NCI-H1694 (cell line): ENCODE measurements at places on chromosomes 1 and 21.

DNA sequence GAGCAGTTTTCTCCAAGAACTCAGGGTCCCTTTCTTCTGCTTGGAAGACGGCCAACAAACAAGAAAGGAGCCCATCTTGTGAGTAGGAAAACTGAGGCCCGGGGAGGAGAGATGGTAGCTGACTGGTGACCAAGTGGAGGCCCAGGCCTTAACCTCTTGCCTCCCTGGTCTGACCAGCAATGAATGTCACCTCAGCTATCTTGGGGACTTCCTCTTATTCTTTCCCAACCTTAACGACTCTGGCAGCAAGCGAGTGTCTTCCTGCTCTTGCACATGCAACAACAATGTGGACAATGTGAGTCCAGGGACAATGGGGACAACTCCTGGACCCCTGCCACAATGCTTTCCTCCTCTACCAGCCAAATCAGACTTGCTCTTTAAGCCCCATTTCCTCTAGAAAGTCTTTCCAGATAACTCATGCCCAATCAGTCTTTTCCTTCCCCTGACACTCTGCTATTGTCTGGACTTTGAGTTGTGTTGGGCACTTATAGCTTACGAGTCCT, 12.6 kb downstream of the HSPG2 start:
- DNase-seq = no peak

- no peak for DNase-seq
Observed at GRCh38 chr1:184272175-184272866, 114.5 kb upstream of the C1orf21 start.

DNA sequence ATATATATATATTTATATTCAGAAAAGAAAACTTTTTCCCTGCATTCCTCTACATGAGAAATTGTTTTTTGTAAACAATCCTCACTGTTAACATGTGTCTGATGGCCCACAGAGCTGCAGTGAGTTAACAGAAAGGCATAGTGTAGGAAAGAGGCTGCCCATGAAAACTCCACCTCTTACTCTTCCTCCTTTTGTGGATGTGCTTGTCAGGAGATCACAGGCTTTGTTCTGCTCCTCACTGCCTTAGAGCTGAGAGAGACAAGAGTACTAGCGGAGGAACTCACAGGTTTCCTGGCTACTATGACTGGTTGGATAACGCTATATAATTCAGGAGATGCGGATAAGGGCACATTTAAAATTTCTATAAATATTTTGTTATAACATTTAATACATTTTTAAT, 200.6 kb downstream of the BRINP3 start:
- DNase-seq = no peak

DNA sequence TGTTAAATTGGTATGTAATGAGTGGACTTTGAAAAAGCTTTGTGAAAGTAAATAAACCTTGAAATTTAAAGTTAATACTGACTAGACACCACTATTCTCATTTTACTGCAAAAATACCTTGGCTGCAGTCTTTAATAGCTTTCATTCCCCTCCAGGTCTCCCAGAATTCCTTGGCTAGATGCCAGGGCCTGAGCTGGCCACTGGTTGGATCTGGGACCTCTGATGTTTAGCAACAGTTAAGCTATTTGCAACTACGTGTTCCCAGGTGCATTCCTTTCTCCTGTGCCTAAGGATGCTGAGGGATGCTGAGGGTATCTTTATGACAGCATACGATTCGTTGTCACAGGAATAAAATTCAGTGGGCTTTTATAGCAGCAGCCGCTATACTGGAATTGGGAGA, 938.7 kb downstream of the TTLL7 start:
- no peak for DNase-seq

GRCh38 chr1:155127105-155127966, at the start of gene EFNA1:
TSS of gene EFNA1 (plus strand) at chr1:155127876. CDS start at chr1:155127978, 102 bp downstream.
- peak; percentile 46 for DNase-seq

- no peak for DNase-seq
Observed at GRCh38 chr1:202164271-202165037, 4.1 kb upstream of the PTPN7 start.

- DNase-seq = peak; percentile 47
Observed at GRCh38 chr21:17513214-17514123, 626 bp downstream of the CXADR start.

DNA sequence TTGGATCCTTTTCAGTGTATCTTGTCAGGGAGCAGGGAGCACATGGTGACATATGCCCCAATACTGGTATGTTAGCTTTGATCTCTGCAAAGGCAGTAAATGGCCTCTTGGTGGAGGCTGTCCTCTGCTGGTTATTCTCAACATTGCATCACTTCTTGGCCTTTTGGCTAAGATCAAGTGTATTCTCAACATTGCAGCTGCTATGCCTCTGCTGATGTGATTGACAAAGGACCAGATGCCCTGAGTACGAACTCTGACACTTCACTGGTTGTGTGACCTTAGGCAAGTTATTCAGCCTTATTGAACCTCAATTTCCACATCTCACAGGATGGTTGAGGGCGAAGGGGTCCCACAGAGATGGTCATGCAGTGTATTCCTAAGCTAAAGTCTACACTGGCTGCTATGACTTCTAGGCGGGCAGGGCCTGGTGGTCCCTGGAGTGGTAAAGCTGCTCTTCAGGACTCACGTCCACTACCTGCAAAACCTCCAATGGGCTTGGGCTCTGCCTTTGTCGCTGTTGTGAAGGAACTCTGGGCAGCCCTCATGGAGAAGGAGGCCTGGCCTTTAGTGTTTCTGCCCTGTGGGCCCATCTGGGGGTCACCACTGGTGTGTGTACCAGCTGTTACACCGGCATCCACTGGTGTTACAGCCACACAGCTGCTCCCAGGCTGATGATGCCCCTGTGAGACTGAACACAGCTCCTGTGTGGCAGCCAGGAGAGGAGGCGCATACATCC, 64.8 kb downstream of the DNTTIP2 start:
- peak; percentile 90 for DNase-seq

DNA sequence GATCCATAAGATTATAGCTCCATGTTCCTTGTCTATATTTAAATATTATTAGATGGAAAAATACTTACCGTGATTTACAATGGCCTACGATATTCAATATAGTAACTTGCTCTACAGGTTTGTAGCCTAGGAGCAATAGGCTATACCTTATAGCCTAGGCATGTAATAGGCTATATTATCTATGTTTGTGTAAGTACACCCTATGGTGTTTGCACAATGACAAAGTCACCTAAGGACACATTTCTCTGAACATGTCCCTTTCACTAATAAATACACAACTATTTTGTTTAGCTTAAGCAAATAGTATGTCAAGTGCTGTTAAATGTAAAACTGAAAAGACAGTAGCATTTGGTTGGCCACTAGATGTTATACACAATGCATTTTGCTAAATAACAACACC, 248.9 kb upstream of the ADGRL4 start:
- DNase-seq = no peak

- DNase-seq = no peak
Observed at GRCh38 chr1:175511496-175511895, 231.9 kb downstream of the TNR start.

DNA sequence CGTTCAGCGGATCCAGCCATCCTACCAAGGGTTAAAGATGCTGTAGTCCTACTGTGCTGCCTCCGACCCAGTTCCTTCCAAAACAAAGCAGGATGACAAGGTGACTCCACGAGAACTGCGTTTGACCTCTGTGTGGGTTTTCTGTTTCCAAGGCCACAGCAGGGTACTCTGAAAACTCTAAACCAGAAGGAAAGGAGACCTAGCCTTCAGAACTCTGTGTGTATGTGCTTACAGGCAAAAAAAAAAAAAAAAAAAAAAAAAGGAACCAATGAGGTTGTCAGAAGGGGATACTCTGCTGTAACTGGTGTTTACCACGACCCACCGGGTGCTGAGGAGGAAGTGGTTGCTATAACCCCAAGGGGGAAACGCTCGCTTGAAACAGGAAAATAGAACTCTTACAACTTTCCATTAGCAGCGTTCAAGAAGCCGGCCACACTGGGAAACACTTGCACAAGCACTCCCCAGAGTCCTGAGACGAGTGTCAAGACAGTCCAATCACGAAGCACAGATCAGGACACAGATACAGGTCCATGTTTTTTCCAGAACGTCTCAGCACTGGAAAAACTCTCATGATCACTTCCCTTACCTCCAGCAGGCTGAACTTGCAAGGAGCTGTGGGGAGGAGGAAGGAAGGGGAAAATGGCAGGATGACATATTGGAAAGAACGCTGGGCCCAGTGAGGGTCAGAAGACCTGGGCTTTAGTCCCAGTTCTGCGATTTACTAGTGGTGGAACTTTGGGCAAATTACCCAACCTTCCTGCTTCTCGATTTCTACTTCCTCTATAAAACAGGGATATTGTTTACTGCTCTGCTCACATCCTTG, 64.0 kb downstream of the ITPKB start:
- no peak for DNase-seq

GRCh38 chr1:235325139-235325538, 2.8 kb downstream of the ARID4B start:
- DNase-seq = no peak

GRCh38 chr1:90504509-90504908, 212.6 kb downstream of the BARHL2 start:
- DNase-seq = no peak

DNA sequence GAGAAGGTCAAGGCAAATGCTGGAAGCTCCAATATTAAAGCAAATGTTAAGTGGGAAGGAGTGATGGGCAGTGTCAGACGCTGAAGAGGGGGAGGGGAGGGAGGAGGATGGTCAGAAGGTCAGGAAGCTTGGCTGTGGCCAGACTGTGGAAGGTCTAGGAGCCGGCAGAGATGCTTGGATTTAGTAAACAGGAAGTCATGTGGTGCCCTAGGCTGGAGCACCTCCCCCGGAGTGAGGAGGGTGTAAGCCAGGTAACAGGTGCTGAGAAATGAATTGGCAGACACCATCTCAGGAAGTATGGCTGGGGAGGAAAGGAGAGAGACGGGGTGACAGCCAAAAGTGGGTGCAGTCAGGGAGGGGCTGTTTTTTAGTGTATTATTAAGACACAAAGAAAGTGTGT, 17.7 kb downstream of the CSMD2 start:
- DNase-seq = no peak

DNA sequence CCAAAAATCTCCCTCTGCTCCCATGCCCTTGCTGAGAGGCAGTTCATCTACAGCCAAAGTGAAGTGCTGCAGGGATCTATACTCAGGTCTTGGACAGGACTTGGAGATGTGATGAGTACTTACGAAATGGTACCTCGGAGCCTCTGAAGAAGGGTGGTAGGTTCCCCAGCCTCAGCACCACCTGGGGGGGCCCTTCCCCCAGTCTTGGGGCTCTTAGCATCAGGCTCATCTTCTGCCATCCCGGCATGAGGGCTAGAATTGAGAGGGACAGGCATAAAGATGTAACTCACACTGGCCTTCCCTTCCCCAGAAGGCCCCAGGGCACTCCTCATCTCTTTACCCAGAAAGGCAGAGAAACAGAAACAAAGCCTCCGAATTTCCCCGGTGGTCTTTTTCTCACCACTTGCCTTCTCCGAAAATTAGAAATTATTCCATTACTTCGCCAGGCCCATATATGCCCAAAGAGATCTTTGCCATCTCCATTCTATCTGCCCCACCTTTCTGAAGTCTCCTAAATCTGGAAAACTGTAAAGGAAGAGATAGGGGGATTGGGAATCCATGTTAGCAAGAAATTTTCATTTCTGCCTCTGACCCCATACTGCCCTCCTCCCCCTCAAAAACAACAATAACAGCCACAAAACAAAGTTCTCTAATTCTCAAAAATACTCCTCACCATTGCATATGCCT, 827 bp downstream of the RFX5 start:
- DNase-seq = no peak

GRCh38 chr1:33762962-33763361, 100.9 kb upstream of the HMGB4 start:
- no peak for DNase-seq

GRCh38 chr1:245298781-245299180, 144.0 kb downstream of the KIF26B start:
- peak; percentile 92 for DNase-seq

DNA sequence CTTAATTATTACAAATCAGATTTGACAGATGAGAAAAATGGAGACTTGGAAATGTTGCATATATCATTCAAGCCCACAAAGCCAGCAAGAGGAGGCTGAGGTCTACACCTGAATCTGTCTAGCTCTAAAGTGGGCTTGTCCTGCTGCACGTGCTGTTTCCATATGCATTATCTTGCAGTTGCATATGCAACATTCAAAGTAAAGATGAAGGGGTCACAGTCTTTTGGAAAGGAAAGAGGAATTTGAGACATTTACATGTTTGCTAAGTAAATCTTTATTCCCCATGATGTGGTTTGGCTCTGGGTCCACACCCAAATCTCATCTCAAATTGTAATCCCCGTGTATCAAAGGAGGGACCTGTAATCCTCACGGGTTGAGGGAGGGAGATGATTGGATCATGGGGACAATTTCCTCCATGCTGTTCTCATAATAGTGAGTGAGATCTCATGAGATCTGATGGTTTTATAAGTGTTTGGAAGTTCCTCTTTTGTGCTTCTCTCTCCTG, 98.3 kb downstream of the BACH1 start:
- no peak for DNase-seq

DNA sequence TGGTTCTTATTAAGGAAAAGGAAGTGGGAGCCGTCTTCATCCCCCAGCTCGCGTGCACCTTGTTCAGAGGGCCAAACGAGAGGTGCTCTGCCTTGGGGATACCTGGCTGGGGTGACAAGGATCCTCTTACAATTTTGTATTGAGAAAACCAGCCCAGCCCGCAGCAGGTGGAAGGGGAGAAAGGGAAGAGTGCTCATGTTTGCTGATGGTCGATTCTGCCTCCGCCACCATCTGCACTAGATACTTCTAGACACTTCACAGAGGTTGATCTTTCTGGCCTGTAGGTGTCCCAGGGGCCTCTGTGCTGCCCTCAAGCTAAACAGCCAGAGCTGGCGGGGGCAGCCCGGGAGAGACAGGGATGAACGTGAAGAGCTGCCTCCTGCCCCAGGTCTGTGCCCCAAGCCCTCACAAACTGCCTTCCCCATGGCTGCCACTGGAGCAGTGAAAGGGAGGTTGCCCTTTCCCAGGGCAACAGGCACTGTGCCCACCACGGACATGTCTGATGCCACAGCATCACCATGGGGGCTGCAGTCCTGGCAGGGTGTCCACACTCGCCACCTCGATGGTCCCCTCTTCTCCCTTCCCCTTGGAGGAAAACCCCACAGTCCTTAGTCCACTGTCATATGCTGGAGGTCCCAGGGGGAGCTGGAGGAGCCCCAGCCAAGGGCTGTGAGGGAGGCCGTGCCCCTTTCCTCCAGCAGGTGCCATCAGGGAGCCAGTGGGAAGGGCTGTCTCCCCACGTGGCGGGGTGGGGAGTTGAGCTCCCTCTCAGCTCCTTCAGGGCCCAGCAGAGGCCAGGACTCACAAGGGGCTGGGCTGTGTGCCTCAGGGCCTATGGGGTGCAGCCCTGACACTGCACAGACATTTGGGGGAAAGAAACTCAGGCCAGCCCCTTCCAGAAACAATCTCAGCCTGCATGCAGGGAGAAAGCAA, 8.1 kb downstream of the ADPRS start:
- no peak for DNase-seq

- no peak for DNase-seq
Observed at GRCh38 chr1:19612530-19612929, 31.6 kb upstream of the NBL1 start.

GRCh38 chr1:33327587-33328325, 6.9 kb upstream of the A3GALT2 start:
- DNase-seq = no peak
